ENCODE measurements at places on chromosomes 12 and 14. TPM values are rescaled to one million over a fixed set of nuclear protein-coding genes. Genes with fewer than 3 reads are reported as not detected.

Gene CCDC60
- polyA plus RNA-seq: 0.18 TPM

Gene ATXN2
- 102 TPM for polyA plus RNA-seq

Gene CLEC4C
- 0.23 TPM for polyA plus RNA-seq

Gene FGD4
- 19.2 TPM for polyA plus RNA-seq

GRCh38 chr12:117013726-117014125 lies 85.5 kb downstream of the TESC start:
- no peak for DNase-seq

GRCh38 chr14:91318911-91319310 lies 74.4 kb upstream of the GPR68 start:
- no peak for DNase-seq

DNA sequence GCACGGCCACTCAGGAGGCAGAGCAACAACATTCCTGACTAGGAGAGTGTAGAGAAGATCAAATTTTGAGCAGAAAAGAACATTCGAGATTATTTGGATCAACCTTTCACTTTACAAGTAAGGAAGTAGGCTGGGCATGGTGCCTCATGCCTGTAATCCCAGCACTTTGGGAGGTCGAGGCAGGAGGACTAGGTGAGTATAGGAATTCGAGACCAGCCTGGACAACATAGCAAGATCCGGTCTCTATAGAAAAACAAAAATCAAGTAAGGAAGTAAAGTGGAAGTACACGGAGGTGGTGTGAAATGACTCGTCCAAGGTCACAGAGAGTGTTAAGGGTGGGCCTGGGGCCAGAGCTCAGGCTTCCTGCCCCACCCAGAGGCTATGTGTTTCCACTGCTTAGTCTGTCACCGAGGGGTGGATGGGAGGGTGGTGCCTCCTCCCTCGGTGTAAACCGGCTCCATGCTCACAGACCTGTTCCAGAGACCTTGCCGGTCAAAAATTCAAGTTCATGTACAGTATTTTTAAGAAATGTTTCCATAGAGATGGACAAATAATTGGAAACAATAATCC lies 51.9 kb downstream of the MAP1LC3B2 start:
- no peak for DNase-seq

- DNase-seq: no peak
These were observed 20.7 kb downstream of the VTI1B start for GRCh38 chr14:67653651-67654280.

- DNase-seq: no peak
These were observed 473.5 kb downstream of the PRKD1 start for GRCh38 chr14:29454026-29454693.
